RPMI7951 (cell line): ENCODE measurements at places on chromosomes 3 and 15.
A peak's percentile ranks its signal among the peaks of the same experiment; 100 is the strongest.

DNA sequence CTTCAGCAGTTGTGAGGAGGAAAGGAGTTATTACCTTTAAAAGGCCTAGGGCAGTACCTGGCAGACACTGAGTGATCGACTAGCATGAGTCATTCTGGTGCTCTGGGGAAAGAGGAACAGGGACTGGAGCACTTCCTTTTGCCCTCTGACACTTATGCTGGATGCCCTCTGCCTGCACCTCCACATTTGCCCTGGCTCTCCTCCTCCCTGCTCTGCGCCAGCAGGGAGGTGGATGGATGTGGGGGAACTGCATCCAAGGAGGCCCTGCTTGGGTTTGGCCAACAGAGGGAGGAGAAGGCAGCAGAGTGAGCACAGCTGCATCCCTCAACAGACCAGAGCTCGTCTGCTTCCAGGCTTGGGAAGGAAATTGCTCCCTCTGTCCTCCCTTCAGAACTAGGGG is 75.0 kb downstream of the SEMA5B start:
- DNase-seq, result peak; percentile 20

DNA sequence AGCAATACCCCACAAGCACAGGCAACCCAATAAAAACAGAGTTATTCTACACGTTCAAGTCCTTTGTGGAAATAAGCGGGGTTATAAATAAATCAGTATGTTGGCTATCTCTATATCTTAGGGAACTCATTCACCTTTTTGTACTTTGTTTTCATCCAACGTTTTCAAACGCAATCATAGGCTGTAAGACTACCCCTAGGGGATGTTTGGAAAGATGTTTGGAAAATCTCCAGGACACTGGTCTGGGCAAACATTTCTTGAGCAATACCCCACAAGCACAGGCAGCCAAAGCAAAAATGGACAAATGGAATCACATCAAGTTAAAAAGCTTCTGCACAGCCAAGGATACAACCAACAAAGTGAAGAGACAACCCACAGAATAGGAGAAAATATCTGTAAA is 70.1 kb downstream of the CLDN11 start:
- DNase-seq, result peak; percentile 94

- no peak for DNase-seq
Measured at GRCh38 chr3:15355086-15355485, 22.7 kb upstream of the SH3BP5 start.

GRCh38 chr3:153003441-153003840 is 158.6 kb upstream of the RAP2B start:
- DNase-seq, result no peak

GRCh38 chr15:73518180-73518862 is 75.4 kb downstream of the REC114 start:
- DNase-seq, result no peak

DNA sequence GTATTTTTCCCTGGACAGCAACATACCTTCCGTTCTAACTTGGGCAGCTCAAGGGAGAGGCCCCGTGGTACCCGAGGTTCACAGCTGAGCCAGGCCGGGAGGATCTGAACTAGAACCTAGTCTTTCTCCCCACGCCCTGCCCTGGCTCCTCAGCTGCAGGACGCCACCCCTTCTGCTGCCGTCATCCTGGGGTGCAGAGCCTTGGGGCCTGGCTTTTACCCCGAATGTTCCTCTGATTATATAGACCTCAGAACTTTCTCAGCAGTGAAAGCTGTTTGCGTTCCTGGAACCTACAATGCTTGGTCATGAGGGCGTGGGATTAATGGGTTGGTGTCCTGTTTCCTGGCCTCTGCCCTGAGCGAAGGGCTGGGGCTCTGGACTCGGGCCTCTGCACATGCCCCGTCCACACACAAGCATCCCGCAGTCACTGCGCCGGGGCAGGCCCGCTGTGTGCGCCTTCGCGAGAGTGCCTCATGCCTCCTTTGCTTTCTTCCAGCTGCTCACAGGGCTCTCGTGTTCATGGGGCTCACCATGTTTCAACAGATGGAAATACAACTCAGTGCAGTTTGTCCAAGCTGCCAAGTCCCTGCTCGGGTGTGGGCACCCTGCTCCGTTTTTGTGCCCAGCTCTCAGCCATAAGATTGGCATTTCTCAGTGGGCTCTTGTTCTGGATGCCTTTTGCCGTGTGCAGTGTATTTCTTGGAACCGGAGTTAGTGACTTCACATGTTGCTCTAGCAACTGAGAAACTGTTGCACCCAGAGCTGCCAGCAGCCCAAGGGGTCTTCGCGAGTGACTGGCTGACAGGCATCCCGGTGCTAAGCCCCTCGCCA is 20.4 kb downstream of the SYNM start:
- no peak for DNase-seq

- no peak for DNase-seq
Measured at GRCh38 chr3:14298442-14298841, 104.0 kb upstream of the SLC6A6 start.

DNA sequence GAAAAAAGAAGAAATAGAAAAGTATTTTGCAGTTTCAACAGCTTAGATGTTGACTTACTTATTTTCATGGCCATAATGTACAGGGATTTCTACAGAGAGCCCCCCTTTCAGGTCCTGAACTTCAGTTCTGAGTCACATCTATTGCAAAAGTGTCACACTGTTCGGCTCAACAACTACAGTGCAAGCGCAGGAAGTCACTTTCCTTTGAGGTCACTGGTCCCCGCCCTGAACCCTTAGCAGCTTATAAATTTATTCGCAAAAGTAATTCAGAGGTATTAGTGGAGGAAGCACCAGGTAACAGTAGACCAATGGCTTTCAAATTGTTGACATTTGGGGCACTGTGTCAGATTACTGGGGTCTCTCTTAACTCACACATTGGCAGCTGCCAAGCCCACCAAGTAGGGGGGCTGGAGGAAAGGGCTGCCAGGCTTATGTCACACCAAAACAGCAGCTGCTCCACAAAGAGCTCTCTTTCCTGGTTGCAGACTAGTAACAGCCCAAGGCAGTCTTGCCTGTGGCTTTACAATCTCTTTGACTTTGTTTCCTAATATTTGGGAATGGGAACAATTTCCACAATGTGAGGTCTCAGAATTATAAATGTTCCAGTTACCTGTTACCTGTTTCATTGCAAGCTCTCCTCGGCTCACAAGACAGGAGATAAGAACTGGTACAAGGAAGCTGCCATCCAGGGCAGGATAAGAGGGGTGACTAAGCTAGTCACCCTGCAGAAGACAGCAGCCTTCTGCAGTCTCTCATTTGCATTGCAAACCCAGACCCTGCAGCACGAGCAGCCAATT is 130.2 kb upstream of the STRIT1 start:
- peak; percentile 15 for DNase-seq

DNA sequence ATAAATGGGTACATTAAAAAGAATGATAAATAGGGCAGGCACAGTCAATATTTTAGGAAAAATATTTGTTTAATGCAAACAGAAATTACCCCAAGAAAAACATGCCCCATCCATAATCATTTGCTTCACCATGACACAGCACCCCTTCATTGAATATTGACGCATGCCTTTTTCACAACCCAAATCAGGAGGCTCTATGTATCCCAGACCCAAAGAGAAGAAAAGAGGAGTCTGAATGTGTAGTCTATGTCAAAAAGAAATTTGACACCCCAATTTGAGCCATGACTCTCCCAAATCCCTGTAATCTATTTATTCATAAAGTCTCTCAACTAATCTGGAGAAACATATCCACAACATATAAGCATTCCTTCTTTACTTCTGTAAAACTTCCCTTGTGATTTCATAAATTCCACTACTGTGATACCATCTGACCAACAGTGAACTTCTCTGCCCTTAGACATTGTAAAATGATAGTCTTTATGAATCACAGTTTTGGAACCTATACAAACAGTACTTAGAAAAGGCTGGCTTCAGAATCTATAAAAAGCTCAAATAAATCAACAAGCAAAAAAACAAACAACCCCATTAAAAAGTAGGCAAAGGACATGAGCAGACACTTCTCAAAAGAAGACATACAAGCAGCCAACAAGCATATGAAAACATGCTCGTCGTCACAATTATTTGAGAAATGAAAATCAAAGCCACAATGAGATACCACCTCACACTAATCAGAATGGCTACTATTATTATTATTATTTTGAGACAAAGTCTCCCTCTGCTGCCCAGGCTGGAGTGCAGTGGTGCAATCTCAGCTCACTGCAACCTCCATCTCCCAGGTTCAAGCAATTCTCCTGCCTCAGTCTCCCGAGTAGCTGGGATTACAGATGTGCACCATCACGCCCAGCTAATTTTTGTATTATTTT is 53.4 kb upstream of the XRN1 start:
- DNase-seq, result peak; percentile 71

DNA sequence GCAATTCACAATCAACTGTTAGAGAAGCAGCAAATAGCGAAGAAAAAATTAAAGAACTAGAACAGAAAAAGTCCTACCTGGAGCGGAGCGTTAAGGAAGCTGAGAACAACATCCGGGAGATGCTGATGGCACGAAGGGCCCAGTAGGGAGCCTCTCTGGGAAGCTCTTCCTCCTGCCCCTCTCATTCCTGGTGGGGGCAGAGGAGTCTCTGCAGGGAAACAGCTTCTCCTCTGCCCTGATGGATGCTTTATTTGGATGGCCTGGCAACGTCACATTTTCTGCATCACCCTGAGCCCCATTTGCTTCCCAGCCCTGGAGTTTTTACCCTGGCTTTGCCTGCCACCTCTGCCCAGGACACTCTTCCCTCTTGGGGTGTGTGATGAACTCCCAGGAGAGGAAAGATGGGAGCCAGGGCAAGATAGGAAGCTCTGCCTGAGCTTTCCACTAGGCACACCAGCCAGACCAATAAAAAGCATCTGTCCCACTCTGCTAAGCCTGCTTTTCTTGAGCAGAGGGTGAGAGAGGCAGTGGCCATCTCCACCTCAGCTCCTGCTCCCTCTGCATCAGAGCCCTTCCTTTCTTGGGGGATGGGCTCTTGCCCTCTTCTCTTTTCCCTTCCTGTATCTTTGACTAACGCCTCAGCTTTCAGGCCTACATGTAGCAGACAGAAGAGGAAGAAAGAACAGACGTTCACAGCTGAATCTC is 39.4 kb downstream of the PPARG start:
- DNase-seq, result no peak

DNA sequence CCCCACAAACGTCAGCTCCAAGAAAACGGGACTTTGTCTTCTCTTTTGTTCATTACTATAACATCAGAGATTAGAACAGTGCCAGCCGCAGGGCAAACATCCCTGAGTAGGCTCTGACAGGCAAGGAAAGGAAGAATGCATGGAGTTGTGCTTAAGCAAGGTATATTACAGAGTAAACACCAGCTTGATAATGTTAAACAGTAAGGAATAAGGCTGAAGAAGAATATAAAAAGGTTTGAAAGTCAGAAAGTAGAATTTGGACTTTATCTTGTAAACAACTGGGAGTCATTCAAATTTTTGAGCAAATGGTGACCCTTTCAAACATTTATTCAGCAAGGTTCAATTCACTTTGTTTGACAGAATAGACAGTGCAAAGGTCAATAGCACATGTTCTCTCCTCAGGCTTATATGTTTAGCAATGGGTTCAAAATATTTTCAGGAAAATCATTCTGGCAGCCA is 11.0 kb downstream of the GABPB1 start:
- no peak for DNase-seq

GRCh38 chr3:171269542-171269941 is 190.7 kb downstream of the TNIK start:
- no peak for DNase-seq

GRCh38 chr15:78682004-78682651 is 41.1 kb upstream of the CHRNB4 start:
- no peak for DNase-seq

- no peak for DNase-seq
Measured at GRCh38 chr3:48518069-48518468, 14.1 kb upstream of the SHISA5 start.

- DNase-seq, result no peak
Measured at GRCh38 chr3:34212175-34212574, 413.7 kb downstream of the PDCD6IP start.

DNA sequence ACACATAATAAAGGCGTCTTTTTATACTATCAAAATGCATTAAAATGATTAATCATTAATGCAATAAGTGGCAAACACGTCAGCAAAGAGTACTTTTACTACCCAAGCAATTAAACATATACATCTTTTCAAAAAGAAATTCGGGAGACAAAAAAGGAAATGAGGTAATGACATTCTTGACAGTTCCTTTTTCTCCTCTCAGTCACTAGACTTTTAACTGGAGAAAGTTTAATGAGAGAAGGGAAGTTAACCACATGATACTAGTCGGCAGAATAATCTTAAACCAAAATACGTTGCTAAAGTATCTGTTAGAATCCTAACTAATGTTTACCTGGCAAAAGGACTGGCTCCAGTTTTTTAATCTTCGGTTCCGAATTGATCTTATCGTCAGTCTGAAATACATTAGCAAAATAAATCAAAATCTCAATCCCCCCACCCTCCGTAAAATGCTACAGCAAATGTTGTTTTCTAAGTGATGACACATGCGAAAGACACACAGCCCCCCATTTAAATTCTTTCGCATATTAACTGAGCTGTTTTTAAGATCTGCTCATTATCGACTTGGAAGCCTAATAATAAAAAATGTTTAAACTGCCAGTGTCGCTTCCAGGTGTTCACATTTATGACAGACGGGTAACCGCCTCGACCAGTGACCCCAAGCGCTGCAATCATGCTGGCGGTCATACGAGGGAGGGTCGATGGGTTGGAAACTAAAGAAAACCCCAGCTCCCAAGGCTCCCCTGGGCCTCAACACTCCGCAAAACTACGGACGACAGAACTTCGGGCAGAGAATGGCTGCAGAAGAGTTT is 778 bp downstream of the MTMR10 start:
- DNase-seq, result no peak
